CD4-positive, alpha-beta T cell treated with Interleukin-21 for 1 hour (primary cell): ENCODE measurements at places on chromosomes 3 and 15.
A peak's percentile ranks its signal among the peaks of the same experiment; 100 is the strongest.

- no peak for DNase-seq
Observed at GRCh38 chr3:143067201-143067600, 52.4 kb upstream of the CHST2 start.

DNA sequence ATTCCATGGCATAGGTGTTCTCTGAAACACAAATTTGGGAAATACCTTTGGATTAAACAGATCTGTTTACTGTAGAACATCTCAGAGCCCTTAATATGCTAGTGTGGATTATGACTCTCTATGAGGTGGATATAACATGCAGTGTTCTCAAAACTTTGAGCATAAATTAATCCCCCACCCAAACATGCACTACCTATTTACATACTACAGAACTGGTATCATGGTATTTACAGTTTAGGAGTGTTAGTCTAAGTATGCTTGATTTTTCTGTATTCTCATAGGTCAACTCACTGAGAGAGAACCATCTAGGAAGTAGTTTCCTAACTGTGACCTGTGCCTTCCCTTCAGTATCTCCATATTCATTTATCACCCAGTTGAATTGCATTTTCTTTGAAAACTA is 30.9 kb upstream of the ZNF609 start:
- no peak for DNase-seq

- no peak for DNase-seq
Observed at GRCh38 chr3:66983101-66983500, 15.0 kb upstream of the KBTBD8 start.

GRCh38 chr3:172965256-172965655 is 175.8 kb downstream of the SPATA16 start:
- no peak for DNase-seq

- DNase-seq, result peak; percentile 25
Observed at GRCh38 chr3:107988460-107989175, 102.2 kb downstream of the CD47 start.

DNA sequence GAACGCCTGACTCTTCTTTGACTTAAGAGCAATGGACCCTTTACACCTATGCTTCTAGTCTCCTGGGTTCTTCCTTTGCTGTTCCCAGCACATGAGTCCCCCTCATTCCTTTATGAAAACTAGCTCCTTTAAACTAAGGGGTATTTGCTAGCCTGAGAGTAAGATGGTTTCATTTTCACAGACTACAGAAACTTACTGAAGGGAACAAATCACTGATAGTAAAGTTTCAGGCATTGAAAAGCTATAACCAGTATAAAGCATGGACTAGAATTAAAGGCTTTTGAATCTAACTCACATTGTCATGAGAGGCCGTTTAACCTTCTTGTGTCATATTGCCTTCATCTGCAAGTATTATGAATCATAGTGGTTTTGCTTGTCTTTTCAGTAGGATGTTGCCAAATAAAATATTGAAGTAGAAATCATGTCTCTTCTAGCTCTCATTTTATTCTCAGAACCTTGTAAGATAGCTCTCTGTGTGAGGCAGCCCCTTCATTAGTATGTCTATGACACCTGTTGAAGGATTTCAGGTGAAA is 765.9 kb downstream of the NR2F2 start:
- no peak for DNase-seq
